ENCODE measurements at places on chromosomes 11 and 22.

- no peak overlapping the region for H3K4me3 ChIP-seq
- no peaks in the 10 kb centered on the region for H3K36me3 ChIP-seq
- H3K27ac ChIP-seq, result no peak overlapping the region
- DNase-seq, result no peak
- H3K27me3 ChIP-seq, result peaks cover 21% of the 10 kb centered on the region
These were observed 42.4 kb downstream of the LIF start for GRCh38 chr22:30204015-30204741.

DNA sequence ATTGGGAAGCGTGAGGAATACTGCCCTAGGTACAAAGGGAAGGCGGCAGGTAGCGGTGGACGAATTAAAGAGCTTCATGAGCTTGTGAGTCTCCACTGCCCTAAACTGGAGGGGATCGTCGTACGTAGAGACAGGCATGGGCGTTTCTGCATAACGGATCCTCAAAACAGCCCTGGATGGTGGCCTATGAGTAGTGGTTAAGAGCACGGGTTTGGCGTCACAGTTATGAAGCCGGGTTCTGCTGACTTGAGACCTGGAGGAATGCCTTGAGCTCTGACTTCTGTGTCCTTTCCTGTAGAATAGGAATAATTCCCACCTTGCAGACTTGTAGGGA, 335 bp downstream of the TMEM138 start:
- peaks cover 22% of the 10 kb centered on the region for H3K4me1 ChIP-seq
- DNase-seq, result no peak
- H3K4me3 ChIP-seq, result peak overlapping the region; percentile 100
- H3K27me3 ChIP-seq, result no peaks in the 10 kb centered on the region
- H3K36me3 ChIP-seq, result peaks cover 3% of the 10 kb centered on the region
- peak overlapping the region; percentile 99 for H3K27ac ChIP-seq

- H3K4me3 ChIP-seq, result no peak overlapping the region
- no peak for DNase-seq
- H3K27ac ChIP-seq, result no peak overlapping the region
- no peaks in the 10 kb centered on the region for H3K4me1 ChIP-seq
These were observed 268.1 kb upstream of the ISX start for GRCh38 chr22:34797826-34798225.

DNA sequence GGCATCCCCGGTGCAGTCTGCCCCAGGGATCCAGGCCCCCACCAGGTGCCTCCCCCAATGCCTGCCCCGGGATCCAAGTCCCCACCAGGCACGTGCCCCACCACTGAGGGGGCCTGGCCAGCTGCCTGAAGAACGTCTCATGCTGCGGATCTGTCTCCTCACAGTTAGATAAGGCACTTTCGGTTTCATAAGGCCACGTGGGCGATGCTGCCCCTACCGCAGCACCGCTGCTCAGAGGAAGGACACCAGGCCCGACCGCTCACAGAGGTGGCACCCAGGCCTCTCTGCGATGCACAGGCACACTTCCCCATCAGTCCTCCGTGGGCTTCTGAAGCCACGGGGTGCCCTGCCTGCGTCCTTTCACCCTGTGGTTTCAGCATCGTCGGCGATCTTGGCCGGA, 68.1 kb upstream of the BID start:
- no peaks in the 10 kb centered on the region for H3K27me3 ChIP-seq
- no peak for DNase-seq
- H3K36me3 ChIP-seq, result peaks cover 2% of the 10 kb centered on the region
- H3K27ac ChIP-seq, result no peak overlapping the region
- H3K4me1 ChIP-seq, result no peaks in the 10 kb centered on the region

DNA sequence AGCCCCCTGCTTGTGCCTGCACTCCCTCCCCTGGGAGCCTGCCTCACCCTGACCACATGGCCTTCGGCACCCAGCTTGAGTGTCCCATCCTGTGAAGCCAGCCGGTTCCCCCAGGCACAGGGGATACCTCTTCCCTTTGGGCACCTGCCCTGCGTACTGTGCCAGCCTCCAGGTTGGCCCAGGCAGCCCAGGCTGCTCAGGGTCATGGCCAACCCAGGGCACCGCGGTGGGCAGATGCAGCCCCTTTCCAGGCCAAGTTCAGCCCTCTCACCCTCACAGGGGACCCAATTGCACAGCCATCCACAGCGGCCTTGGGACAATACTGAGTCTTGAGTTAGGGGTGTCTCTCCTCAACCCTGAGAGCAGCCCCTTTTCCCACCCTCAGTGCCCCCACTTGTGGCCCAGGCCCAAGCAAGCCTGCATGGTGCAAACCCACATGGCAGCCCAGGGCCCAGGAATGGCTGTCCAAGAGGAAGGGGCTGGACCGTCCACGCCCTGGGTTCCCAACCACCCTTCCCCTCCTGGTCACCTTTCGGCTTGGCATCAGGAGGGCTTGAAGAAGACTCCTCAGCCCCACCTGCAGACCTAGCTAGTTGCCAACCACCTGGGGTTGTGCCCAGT, 87.7 kb downstream of the CDKN1C start:
- H3K36me3 ChIP-seq, result peaks cover 3% of the 10 kb centered on the region
- H3K4me3 ChIP-seq, result no peak overlapping the region
- DNase-seq, result peak; percentile 5
- H3K4me1 ChIP-seq, result no peaks in the 10 kb centered on the region

DNA sequence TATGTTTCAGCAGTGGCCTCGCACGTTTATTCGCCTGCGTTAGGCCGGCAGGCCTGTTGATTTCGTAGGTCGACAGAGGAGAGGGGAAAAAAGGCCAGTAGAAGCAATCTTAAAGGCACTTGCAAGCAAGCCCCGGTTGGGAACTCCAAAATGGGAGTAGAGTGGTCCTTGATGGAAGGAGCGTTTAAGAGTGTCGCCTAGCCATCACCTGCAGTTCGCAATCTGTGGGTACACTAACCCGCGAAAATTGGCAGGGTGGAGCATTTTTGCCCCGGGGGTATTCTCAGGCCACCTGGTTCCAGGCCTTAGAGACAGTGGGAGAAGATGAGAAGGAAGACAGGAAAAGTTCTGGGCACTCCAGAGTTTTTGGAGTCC, 1.1 kb downstream of the EWSR1 start:
- peaks cover 27% of the 10 kb centered on the region for H3K36me3 ChIP-seq
- H3K27ac ChIP-seq, result peak overlapping the region; percentile 100
- peak overlapping the region; percentile 86 for H3K4me3 ChIP-seq
- no peak for DNase-seq
- H3K27me3 ChIP-seq, result no peaks in the 10 kb centered on the region
- peaks cover 47% of the 10 kb centered on the region for H3K4me1 ChIP-seq

DNA sequence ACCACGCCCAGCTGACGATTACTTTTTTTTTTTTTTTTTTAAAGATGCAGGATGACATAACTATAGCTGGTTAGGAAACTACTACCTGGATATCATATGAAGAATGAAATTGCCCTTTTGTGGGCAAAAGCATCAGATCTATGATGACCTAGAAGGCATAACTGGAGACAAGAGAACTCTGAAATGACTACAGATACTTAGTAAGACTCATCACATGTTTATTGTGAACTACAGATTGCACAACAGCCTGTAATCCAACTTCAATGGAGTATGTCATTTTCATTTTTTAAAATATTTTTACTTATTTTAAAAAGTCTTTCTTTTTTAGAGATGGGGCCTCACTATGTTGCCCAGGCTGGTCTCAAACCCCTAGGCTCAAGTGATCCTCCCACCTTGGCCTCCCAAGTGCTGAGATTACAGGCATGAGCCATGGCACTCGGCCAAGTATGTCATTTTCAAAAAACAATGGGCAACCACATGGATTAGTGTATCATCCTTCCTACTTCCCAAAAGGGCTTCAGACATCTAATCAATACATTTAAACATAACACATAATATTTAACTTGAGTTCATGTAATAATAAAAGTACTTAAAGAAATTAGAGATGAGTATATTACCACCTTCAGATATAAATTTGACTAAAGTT, 3.3 kb downstream of the MTMR2 start:
- peaks cover 22% of the 10 kb centered on the region for H3K4me1 ChIP-seq
- no peaks in the 10 kb centered on the region for H3K27me3 ChIP-seq
- H3K27ac ChIP-seq, result no peak overlapping the region
- H3K36me3 ChIP-seq, result no peaks in the 10 kb centered on the region
- no peak overlapping the region for H3K4me3 ChIP-seq

- DNase-seq, result no peak
- peaks cover 27% of the 10 kb centered on the region for H3K27me3 ChIP-seq
- H3K36me3 ChIP-seq, result no peaks in the 10 kb centered on the region
- H3K4me1 ChIP-seq, result peaks cover 9% of the 10 kb centered on the region
These were observed 83.6 kb upstream of the CRTAM start for GRCh38 chr11:122754553-122755322.

- H3K27me3 ChIP-seq, result peaks cover 14% of the 10 kb centered on the region
- no peak overlapping the region for H3K4me3 ChIP-seq
- no peak overlapping the region for H3K27ac ChIP-seq
These were observed 58.4 kb upstream of the RCN1 start for GRCh38 chr11:32032478-32032877.

DNA sequence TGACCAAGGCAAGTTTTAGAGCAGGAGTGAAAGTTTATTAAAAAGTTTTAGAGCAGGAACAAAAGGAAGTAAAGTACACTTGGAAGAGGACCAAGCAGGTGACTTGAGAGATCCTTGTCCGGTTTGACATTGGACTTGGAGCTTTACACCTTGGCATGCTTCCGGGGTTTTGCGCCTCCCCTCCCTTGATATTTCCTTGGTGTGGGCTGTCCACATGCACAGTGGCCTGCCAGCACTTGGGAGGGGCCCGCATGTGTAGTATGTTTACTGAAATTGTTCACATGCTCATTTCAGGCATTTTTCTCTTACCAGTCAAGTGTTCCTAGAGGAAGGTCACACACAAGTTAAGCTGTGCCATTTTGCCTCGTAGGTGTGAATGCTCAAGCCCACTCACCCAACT, 19.0 kb upstream of the THRSP start:
- no peak overlapping the region for H3K27ac ChIP-seq
- H3K27me3 ChIP-seq, result peaks cover 13% of the 10 kb centered on the region
- H3K4me3 ChIP-seq, result no peak overlapping the region
- H3K36me3 ChIP-seq, result no peaks in the 10 kb centered on the region
- DNase-seq, result no peak

DNA sequence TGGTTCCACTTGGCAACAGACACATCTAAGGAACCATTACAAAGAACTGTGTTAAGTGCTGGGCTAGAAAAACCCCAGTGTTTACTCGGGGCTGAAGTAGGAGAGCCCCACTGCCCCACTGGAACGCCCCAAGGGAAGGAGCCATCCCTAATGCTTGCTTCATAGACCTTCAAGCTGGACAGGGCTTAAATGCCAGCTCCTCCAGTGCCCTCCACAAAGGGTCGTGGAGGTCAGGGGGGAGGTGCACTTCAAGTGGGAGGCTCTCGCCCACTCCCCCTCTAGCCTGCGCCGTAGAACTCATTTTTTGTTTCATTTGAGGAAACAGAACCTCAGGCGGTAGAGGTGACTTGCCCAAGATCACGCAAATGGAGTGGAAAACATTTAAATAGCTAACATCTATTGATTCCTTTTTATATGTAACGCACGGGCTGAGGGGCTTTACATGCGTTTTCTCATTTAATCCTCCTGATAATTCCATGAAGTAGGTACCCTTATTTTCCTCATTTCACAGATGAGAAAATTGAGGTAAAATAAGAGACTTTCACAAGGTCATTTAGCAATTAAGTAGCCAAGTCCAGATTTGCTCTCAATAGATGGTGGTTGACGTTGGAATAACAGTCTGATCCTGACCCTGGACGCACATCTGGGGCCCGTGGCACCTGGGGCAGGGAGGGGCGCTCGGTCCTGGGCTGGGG, 545 bp upstream of the ZDHHC13 start:
- peaks cover 5% of the 10 kb centered on the region for H3K27me3 ChIP-seq
- H3K4me1 ChIP-seq, result peaks cover 10% of the 10 kb centered on the region
- DNase-seq, result no peak
- H3K4me3 ChIP-seq, result peak overlapping the region; percentile 92

DNA sequence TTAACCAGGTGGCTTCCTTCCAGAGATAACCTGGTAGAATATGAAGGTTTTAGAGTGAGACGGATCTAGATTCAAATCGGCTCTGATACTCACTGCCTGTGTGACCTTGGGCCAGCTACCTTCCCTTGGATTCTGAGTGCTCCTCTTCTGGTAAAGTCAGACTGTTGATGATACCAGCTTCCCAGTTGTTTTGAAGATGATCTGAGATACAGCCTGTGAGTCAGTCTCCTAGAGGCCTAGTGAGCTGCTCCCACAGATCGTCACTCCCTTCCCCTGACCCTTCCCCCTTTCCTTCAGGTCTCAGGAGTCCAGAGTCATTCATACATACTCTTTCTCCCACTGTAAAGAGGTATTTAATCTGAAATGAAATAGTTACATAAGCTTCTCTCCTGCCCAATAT, 207.8 kb downstream of the GRIK4 start:
- H3K4me1 ChIP-seq, result peaks cover 10% of the 10 kb centered on the region
- no peak overlapping the region for H3K4me3 ChIP-seq
- H3K27me3 ChIP-seq, result peaks cover 37% of the 10 kb centered on the region
- no peak overlapping the region for H3K27ac ChIP-seq

DNA sequence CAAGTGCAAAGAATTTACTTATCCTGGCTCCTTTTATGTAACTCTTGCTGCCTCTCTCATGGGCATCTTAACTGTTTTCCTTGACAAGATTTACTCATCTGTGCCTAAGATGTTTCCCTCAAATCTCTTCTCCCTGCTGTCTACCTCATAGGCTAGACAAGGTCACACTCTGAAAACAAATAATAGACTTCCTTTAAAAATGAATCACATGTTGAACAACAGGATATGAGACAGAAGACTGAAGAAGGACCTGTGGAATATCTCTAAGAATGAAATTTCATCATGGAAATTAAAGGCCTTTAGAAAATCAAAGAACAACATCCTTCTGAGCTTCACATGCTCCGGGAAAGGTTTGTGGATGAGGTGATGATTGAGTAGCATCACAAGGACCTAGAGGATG, 6.0 kb upstream of the SCGB2A2 start:
- no peaks in the 10 kb centered on the region for H3K36me3 ChIP-seq
- H3K27me3 ChIP-seq, result peaks cover 51% of the 10 kb centered on the region
- no peaks in the 10 kb centered on the region for H3K4me1 ChIP-seq
- no peak overlapping the region for H3K4me3 ChIP-seq
- H3K27ac ChIP-seq, result no peak overlapping the region

DNA sequence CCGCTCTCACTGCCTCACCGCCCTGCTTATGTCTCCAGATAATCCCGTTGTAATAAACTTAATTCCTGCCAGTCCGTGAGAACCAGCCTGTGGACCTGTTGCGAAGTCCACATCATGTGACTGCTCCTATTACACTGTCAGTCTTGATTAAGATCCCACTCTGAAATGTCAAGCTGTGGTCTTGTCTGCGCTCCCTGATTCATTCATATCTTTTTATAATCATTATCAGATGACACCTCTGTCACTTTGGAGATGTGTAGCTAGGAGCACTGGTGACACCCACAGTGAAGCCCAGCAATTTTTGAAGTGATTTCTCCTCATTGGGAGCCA, 377.3 kb downstream of the TBC1D22A start:
- peaks cover 38% of the 10 kb centered on the region for H3K27me3 ChIP-seq
- DNase-seq, result no peak
- no peak overlapping the region for H3K4me3 ChIP-seq

DNA sequence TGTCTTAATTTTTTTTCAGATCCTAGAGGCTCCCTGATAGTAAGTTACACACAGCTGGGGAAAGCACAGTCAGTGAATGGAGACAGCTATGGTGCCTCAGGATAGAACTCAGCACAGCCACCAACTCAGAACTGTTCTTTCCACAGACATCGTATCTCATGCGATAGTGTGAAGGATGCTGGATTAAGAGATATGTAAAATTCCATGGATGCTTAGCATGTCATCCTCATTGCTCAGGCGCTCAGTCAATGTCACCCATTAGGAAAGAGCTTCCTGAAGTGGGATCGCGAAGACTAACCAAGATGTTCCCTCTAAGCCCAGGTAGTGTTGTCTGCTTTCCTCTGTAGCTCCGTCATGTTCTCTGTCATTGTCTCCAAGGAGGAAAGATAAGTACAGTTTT, 1000.4 kb downstream of the OPCML start:
- no peak for DNase-seq
- H3K36me3 ChIP-seq, result no peaks in the 10 kb centered on the region
- H3K27me3 ChIP-seq, result peaks cover 28% of the 10 kb centered on the region
- no peak overlapping the region for H3K4me3 ChIP-seq
- H3K27ac ChIP-seq, result no peak overlapping the region

Measured in progenitor cell of endocrine pancreas (in vitro differentiated cells).